ENCODE measurements at places on chromosomes 6 and 20.

DNA sequence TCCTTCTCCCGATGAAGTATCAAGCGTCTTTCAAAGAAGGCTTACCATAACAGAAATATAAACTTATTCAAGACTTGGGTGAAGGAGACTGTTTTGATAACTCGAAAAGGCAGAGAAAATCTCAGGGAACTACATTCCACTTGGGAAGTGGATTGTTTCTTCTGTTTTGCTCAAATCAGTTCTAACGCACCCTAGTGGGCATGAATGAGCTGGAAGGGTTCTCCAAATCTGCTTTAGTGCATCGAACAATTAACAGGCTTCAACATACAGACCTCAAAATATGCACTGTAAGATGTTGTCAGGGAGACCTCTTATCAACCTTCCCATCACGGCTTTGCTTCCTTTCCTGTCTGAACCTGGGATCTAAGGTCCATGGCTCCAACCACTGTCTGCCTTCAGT is 392.5 kb downstream of the CD83 start:
- DNase-seq = no peak

DNA sequence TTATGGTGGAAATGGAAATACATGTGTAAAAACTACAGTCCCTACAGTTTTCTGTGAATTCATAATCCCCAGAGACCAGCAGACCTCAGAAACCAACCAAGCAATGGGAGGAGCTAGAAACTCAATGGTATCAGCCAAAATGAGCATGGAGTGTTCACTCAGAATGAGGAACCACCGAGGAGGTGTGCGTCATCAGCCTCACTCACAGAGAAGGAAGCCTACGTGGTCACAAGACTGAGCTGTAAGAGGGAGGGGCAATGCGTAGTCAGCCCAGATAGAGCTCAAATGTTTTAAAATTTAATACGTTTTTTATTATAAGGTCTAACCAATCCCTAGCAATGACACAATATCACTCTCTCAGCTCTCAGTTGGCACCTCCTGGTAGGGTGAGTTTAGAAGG is 17.4 kb downstream of the MYLK4 start:
- DNase-seq = no peak

DNA sequence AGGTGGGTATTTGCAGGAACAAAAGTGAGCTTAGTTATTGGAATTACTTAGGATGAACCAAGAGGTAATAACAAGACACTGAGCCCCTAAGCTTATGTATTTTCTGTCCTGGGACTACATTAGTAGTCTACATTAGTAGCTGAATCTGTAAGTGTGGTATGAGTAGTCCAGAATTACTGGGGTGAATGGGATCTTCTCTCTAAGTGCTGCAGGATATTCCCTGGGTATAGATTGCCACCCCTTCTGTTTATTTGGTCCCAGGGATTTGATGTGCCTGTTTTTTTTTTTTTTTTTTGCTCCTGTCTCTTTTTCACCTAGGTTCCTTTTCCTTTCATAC is 5.9 kb downstream of the CD2AP start:
- DNase-seq = no peak

- DNase-seq = no peak
These were observed 12.2 kb upstream of the MANBAL start for GRCh38 chr20:37277253-37277593.

DNA sequence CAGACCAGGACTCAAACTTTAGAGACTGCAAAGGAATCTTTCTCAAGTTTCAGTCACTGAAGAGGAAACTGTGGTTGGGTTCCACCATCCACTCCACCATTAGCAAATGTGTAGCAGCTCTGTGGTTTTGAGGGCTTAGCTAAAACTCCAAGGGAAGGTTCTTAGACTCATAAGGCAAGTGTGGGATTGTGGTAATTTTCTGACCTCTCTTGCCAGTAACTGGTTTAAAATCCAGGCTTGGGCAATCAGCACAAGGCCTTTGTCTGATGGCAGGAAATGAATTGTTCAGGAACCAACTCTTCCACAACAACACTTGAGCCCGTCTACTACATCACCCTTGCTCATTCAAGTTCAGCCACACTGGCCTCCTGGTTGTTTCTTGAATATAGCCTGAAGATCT is 68.6 kb upstream of the FBXL4 start:
- DNase-seq = no peak

- peak; percentile 44 for DNase-seq
These were observed 125.2 kb downstream of the KIF6 start for GRCh38 chr6:39599973-39600372.

DNA sequence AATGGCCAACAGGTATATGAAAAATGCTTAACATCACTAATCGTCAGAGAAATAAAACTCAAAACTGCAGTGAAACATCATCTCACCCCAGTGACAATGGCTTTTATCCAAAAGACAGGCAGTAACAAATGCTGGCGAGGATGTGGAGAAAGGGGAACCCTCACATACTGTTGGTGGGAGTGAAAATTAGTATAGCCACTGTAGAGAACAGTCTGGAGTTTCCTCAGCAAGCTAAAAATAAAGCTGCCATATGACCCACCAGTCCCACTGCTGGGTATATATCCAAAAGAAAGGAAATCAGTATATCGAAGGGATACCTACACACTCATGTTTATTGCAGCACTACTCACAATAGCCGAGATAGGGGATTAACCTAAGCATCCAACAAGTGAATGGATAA is 23.4 kb upstream of the INSM1 start:
- DNase-seq = no peak

GRCh38 chr6:88870717-88871330 is 92.6 kb downstream of the RNGTT start:
- DNase-seq = peak; percentile 70

DNA sequence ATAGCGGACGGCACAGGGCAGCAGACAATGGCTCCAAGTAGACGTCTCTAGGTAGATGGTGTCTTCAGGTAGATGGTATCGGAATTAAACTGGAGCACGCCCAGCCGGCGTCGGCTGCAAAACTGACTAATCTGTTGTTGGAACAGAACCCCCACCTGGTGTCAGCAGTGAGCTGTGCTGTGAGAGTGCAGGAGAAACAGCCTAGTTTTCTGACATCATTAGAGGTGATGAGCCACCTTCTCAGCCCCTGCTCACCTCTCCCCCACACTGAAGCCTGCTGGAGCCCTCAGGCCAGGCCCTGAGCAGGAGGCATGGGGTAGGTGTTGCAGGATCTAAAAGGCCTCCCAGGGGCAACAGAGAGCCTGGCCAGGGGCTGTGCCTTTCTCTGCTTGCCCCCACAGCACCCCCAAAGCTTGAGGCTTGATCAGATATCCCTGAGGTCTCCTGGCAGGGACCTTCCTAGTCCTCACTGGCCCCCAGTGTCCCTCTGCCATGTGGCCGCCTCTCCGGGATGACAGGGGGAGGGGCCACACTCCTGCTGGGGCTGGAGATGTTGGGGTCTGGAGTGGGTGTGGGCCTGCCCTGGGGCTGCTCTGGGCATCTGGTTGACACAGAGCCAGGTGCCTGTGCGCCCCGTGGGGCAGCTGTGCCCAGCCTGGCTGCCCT is 6.9 kb upstream of the HELZ2 start:
- DNase-seq = peak; percentile 27

GRCh38 chr6:158050107-158050735 is 68.6 kb downstream of the SYNJ2 start:
- no peak for DNase-seq

- no peak for DNase-seq
These were observed 37.2 kb downstream of the SCML4 start for GRCh38 chr6:107786709-107787588.

GRCh38 chr20:36246401-36246800 is 10.1 kb downstream of the AAR2 start:
- DNase-seq = peak; percentile 93

GRCh38 chr6:25251426-25251825 is 27.7 kb upstream of the CARMIL1 start:
- DNase-seq = no peak

GRCh38 chr6:85676086-85676729 is 33.5 kb upstream of the SYNCRIP start:
- no peak for DNase-seq

GRCh38 chr20:52201395-52201794 is 9.8 kb upstream of the ZFP64 start:
- peak; percentile 90 for DNase-seq

- DNase-seq = no peak
These were observed 377.1 kb downstream of the ADGRB3 start for GRCh38 chr6:69012211-69012610.

GRCh38 chr6:28211840-28212509 is 13.1 kb upstream of the ZSCAN9 start:
- DNase-seq = no peak

DNA sequence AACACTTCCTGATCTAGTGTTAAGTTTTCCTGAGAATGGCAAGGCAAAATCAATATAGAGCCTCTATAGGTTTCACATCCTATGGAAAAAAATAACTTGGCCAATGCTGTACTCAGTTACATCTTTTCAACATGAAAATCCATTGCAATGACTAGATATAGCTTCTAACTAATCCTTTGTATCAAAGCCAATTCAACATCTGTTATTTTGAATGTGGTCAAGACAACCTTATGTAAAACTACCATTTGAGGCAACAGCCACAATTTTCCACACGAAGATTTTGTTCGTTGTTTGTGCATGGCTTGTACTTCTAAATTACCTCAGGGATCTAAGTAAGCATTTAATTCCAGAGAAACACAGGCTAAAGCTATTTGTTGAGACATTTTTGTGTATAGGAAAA is 637.8 kb upstream of the EYS start:
- no peak for DNase-seq

DNA sequence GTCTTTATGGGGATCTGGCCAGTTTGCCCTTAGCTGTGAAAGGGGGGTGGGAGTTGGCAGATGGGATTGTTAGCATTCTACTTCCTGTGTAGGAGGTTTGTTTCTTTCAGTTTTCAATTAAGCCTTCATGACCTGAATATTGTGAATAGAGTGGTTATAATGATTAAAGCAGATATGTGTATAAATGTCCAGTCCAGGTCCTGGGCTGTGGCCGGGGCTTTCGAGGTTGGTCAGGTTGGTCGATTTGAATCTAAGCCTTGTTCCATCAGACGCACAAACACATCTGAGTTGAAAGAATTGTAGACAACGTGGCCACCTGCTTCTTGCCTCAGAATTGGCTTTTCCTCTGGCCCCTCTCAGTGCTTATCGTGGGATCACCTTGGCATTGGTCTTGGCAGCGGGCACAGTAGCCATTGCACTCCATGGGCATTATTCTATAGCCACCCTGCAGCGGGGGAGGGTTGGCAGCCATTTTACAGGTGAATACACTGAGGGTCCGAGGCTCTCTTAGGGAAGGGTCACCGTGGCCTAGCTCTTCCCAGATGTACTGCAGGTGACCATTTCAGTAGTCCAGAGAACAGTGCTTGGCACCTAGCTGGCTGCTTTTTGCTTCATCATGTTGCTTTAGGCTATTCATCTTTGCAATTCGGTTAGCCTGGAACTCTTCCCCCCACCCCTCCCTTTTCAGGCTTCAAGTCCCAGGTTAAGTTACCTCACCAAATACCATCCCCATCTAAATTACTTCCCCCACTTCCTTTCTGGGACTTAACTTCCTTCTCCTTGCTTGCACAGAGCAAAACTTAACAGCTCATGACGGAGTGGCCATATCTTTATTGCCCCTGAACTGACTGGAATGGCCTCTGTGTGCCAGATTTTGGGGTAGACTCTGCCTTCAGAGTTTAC is 1.1 kb downstream of the RNF114 start:
- no peak for DNase-seq

- no peak for DNase-seq
These were observed 39.6 kb downstream of the GRIK2 start for GRCh38 chr6:101433141-101433540.

- DNase-seq = no peak
These were observed 60.9 kb downstream of the RAMACL start for GRCh38 chr6:166525567-166525966.

GRCh38 chr6:55917751-55918415 is 42.5 kb upstream of the BMP5 start:
- DNase-seq = no peak

DNA sequence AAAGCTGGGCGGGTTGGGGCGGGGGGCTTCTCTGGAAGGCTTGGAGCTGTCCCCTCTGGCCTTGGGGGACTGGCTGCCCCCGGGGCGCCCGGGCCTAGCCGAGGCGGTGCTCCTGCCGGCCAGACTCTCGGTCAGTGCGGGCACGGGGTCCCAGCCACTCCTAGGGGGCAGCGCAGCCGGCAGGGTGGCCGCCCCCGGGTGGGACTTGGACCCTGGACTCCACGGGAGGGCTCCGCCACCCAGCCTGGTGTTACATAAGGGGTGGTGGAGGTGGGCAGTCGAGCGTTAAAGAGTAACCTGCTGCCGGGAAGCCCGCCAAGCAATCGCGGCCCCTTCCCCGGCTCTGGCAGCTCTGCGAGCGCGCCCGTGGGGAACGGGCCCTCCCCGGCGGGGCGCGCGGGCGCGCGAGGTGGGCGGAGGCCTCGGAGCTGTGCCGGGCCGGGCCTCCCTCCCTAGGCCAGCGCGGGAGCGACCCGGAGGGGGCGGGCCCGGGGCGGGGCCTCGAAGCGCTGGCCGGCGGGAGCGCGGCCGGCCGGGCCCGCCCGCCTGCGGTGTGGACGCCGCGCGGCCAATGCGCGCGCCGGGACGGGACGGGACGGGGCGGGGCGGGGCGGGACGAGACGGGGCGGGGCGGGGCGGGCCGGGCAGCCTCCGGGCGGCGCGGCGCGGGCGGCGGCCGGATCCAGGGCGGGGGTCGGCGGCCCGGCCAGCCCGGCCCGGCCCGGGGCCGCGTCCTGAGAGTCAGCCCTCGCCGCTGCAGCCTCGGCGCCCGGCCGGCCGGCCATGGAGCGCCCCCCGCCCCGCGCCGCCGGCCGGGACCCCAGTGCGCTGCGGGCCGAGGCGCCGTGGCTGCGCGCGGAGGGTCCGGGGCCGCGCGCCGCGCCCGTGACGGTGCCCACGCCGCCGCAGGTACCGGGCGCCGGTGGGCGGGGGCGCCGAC is at the start of gene SLC2A4RG:
Gene SLC2A4RG, plus strand, starts transcription at position 647 of the 940 bp plus-strand sequence. Its CDS starts 137 bp downstream, at position 784.
- DNase-seq = peak; percentile 69

- DNase-seq = no peak
These were observed 121.0 kb downstream of the BCAS1 start for GRCh38 chr20:53949319-53949839.

GRCh38 chr6:101417900-101418299 is 24.4 kb downstream of the GRIK2 start:
- peak; percentile 65 for DNase-seq

DNA sequence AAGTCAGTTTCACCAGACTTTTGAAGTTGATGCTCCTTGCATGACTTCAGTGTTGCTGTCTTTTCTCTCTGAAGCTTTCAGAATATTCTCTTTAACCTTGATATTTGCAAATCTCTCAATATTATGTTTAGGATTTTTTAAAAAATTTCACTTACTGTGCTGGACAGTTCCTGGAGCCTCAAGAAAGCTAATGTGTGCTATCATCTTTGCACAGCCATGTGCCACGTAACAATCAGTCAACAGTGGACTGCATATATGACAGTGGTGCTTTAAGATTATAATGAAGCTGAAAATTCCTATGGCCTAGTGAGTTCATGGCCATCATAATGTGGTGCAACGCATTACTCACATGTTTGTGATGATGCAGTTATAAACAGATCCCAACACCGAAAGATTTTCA is 59.1 kb upstream of the OGFRL1 start:
- DNase-seq = no peak

GRCh38 chr20:32397567-32398084 is 39.5 kb downstream of the ASXL1 start:
- DNase-seq = no peak

DNA sequence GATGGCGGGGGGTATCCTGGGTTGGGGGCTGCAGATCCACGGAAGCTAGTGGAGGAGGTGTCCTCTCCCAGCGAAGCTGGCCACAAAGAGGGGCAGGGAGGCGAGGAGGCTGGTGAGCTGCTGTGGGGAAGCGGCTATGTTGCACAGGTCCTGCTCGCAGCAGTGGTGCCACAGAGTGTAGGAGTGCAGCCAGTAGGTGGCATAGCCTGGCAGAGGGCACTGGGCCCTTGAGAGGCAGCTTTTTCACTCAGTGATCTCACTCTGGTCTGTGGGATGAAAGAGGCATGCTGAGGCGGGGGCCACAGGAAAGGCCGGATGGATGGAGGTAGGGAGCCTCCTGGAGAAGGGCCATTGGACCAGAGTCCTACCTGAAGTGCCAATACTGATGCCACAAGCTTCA is 2.9 kb upstream of the LY6G6D start:
- DNase-seq = no peak

Measured in NCI-H2081 (cell line).